ENCODE measurements at places on chromosomes 3 and 15.

DNA sequence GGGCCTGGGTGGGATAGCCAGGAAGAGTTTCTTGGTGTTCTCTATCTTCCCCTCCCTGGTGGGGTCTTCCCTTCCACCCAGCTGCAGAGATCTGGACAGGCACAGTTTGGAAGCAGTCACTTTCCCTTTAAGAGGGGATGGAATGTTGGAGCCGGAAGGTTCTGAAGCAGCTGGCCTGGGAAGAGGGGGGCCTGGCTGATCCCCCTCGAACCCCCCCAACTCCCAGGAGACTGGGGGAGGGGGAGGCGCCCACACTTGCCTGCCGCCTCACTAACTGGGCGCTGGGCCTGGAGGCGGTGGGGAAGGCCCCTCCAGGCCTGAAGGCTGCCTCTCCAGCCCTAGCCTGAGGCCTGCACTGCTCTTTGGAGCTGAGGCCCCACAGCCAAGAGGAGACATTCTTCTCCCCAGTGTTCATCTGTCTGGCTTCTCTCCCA lies 1.4 kb downstream of the DVL3 start:
- DNase-seq, result peak; percentile 69

GRCh38 chr3:115666920-115667737 lies 43.8 kb downstream of the GAP43 start:
- no peak for DNase-seq

DNA sequence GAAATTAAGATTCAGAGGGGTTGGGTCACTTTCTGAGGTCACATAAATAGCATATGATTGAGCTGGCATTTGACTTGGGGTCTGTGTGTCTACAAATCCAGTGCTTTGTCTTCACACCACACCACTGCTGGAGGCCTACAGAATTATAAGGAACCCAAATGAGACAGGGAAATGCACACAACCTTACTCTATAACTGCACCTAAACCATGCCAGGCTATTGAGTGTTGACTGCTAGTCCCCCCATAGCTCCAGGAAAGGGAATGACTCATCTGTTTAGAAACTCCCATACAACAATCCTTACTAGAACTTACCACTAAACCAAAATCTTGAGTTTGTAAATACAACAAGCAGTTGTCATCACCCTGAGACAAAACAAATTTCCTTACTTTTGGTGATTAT lies 16.9 kb upstream of the TSC22D2 start:
- DNase-seq, result no peak

- no peak for DNase-seq
Measured at GRCh38 chr15:72502220-72502809, 28.2 kb downstream of the ARIH1 start.

DNA sequence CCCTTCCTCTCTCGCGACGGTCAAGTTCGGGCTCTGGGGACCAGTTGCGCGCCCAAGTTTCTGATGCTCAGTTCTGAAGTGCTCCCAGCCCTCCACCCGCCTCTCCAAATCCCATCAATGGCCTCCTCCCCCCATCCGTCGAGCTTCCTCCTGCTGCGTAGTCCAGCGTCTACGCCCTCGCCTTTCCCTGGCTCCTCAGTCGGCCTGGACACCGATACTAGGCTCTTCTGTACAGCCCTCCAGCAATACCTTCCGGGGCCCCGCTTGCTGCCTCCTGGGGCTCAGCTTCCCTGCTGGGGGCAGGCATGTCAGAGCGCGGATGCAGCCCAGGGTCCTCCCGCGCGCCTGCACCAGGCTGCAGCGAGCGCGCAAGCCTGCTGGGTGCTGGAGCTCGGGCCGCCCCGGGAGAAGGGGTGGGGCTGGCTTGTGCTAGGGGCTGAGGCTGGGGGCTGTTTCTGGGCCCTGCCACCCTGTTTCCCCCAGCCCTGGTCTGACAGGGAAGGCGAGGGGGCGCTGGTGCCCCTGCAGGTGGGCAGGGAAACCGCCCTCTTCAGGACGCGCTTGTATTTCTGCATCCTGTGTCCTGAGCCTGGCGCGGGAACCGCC lies 353.3 kb upstream of the SUCLG2 start:
- DNase-seq, result no peak

GRCh38 chr15:96827981-96828380 lies 497.5 kb downstream of the NR2F2 start:
- DNase-seq, result no peak

GRCh38 chr3:56089739-56090138 lies 378.5 kb downstream of the ERC2 start:
- DNase-seq, result no peak

DNA sequence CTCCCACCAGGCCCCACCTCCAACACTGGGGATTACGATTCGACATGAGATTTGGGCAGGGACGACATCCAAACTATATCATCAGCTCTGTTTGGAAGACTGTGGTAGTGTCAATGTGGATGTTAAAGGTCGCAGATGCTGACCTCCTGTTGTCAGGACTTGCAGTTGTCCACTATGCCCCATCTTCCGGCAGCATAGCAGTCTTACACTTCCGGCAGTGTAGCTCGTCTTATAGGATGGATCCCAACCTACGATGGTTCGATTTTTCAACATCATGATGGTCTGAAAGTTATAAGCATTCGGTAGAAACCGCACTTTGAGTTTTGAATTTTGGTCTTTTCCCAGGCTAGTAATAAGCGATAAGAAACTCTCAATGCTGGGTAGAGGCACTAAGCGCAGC lies 20.6 kb downstream of the CLRN1 start:
- no peak for DNase-seq

DNA sequence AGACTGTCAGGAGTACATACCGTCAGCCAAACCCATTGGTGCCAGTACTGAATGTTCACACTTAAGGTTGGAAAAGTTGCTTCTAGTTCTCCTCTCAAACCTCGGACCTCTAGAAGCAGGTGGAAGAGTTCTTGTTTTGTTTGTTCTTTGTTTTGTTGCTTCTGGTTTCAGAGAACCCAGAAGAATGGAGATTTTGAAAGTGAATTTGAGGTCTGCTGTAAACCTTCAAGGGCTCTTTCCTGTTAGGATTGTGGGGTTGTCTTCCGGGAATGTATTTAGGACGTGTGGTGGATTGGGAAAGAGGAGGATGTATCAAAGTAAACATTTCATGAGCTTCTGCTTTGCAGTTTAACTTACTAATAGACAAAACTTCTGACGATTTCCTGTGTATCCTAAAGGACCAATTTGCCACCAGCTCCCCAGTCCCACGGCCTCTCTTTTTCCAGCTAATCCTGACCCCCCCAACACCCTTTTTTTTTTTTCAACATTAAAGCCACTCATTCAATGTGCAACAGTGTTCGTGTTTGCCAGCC lies 50.3 kb downstream of the FILIP1L start:
- DNase-seq, result no peak

- no peak for DNase-seq
Measured at GRCh38 chr3:141170678-141171295, 60.8 kb upstream of the PXYLP1 start.

DNA sequence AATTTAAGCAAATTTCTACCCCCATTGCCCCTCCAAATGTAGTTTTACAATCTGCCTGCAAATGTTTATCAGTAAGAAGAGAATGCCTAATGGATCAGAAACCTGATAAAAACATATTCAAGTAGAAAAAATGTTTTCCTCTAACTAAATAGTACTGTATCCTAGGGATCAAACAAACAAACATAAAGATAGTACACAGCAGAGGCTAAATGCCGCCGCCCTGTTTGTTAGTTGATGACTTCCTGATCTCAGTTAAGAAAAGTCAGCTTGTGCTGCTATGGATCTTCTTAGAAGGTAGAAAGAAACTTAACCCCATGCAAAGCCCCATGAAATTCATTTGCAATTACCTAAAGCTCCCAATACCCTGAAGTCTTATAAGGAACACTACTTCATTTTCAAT lies 387.3 kb upstream of the THBS1 start:
- no peak for DNase-seq

- no peak for DNase-seq
Measured at GRCh38 chr15:77069521-77070121, 1.3 kb downstream of the TSPAN3 start.

DNA sequence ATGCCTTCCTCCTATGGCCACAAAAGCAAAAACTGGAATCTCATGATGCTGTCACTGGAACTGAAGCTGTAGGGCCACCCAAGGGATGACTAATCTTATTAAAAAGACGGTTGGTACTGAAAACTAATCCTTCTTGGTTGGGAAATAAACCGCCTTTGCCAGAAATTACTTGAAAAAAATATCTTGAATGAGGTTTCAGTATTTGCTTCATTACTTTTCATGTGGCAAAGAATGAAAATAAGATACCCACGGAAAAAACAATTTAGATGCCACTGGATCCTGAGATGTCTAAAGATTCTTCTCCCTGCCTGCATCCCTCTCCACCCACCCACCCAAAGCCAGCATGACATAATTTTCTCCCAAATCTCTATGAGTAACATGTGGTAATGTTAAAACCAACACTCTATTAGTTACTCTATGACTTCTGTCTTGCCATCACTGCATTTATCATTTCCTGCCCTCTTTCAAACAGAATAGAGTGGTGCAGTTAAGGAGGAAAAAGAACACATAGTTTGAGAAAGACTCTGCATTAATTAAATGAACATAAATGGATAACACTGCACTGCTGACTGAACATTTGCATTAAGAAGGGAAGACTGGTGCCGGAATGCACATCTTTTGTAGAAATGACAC lies 111.8 kb upstream of the DPH6 start:
- no peak for DNase-seq

DNA sequence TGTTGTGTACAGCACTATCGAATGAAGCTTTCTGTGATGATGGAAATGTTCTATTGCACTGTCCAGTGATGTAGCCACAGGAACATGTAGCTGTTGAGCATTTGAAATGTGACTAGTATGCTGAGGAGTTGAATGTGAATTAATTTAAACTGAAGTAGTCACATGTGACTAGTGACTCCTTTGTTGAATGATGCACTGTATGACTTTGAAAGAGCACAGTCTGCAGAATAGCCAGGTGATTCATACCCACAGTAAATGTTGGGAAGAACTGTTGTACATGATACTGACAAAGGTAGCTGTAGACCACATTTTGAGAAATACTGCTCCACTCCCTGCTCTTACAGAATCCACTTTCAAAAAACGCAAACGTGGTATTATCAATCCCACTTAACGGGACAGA lies 34.0 kb upstream of the ACTL6A start:
- DNase-seq, result peak; percentile 28

- no peak for DNase-seq
Measured at GRCh38 chr3:185843126-185843525, 18.3 kb upstream of the IGF2BP2 start.

DNA sequence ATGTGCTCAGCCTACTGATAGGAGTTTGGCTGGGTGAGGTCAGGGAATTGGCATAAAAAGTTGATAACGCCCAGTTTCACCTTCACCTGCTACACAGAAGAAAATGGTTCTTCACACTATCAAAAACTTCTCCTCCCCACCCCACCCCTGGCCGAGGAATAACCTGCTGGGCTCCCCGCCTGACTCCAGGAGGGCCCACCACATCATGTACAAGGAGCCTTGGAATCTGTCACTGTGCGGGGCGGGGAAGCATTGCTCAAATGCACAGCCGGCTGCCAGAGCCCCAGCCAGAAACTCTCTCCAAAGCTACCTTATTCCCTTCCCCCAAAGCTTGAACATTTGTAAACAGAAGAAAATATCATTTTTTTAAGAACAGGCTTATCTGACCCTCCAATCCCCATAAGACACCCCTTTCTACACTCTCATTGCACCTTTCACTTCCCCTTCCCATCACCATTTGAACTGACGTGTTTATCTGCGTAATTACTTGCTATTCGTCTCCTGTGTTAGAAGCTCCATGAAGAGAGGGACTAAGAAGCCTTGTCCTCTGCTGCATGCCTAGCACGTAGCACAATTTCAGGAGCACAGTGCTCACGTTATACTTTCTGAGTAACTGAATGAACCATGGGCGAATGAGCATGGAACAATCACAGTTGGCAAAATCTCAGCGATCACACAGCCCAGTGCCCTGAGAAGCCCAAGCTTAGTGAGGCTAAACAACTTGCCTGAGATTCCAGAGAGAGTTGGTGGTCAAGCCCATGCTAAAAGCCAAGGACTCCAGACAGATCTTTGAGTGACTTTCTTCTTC lies 82.9 kb downstream of the HES1 start:
- no peak for DNase-seq

- peak; percentile 92 for DNase-seq
Measured at GRCh38 chr3:193780810-193781478, 187.9 kb downstream of the OPA1 start.

DNA sequence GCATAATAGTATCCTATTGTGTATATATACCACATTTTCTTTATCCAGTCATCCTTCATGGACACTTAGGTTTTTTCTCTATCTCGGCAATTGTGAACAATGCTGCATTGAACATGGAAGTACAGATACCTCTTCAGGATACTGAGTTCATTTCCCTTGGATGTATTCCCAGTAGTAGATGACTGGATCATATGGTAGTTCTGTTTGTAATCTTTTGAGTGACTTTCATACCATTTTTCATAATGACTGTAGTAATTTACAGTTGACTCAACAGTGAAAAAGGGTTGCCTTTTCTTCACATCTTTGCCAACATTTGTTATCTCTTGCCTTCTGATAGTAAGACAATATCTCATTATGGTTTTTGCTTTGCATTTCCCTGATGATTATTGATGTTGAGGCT lies 21.8 kb downstream of the MYH15 start:
- DNase-seq, result no peak

DNA sequence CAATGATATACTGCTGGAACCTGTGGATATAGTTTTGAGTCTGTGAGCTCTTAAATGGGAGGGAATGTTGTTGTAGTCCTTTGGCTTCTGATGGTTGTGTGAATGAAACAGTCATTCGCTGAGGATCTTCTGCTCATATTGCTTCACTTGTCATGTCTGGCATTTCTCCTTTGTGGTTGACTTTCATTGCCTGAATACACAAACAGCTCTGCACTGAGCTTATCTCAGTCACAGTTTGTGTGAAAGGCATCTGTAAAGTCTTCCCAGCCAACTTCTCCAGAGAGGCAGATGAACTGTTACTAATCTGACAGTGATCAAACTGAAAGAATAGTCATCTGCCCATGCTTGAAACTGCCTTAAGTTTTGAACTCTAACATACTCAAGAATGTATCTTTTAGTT lies 59.8 kb downstream of the TMED3 start:
- no peak for DNase-seq

DNA sequence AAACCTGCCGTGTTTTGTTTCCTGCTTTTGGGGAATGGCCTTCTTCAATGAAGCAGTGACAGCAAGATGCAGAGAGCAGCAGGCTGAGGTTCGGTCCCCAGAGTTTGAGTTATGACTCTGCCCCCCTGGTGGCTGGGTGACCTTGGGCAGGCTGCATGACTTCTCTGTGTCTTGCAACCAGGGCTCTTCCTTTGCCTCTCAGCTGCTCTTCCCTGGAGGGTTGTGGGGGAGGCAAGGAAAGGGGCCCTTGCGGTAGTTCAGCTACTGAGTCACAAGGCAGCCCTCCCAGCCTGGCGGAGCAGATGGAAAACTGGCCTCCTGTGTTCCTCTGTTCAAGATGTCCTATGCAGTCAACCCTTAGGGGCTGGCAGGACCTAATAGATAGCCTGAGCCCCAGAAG lies 17.1 kb downstream of the CTXND1 start:
- DNase-seq, result peak; percentile 12
